A172 (cell line): ENCODE measurements at places on chromosomes 6 and 20. TPM values are rescaled to one million over a fixed set of nuclear protein-coding genes. Genes with fewer than 3 reads are reported as not detected.

The OR12D2 gene
- total RNA-seq: not detected in 2 replicates

The TP53TG5 gene
- not detected in 2 replicates for total RNA-seq

The LY6G5B gene
- total RNA-seq: 1.2 and 2.0 TPM in 2 replicates

The ADAM33 gene
- not detected in 2 replicates for total RNA-seq

The CPXM1 gene
- not detected in 2 replicates for total RNA-seq

The C6orf58 gene
- total RNA-seq: 0.21 and 0.24 TPM in 2 replicates

The TSHZ2 gene
- 0.36 TPM in 1 of 2 replicates, not detected in the other for total RNA-seq

The DNAH8 gene
- total RNA-seq: not detected in 2 replicates

The C20orf202 gene
- not detected in 2 replicates for total RNA-seq

The SOX18 gene
- total RNA-seq: 0.21 and 1.9 TPM in 2 replicates

The TMEM181 gene
- total RNA-seq: 24.1 and 25.5 TPM in 2 replicates

The ITPA gene
- total RNA-seq: 85.8 and 92.7 TPM in 2 replicates

The POLH gene
- total RNA-seq: 28.2 and 41.7 TPM in 2 replicates

The ZSCAN23 gene
- 1.0 and 3.2 TPM in 2 replicates for total RNA-seq

The MDFI gene
- total RNA-seq: not detected in 2 replicates

The PNRC1 gene
- total RNA-seq: 10.9 and 15.3 TPM in 2 replicates

The DOK5 gene
- not detected in 2 replicates for total RNA-seq

The GLP1R gene
- not detected in 2 replicates for total RNA-seq

The TSBP1 gene
- not detected in 2 replicates for total RNA-seq

The HLA-DOB gene
- not detected in 2 replicates for total RNA-seq

The TAAR8 gene
- total RNA-seq: not detected in 2 replicates

The EPPIN gene
- not detected in 2 replicates for total RNA-seq

The RIPOR2 gene
- total RNA-seq: 0.53 TPM in 1 of 2 replicates, not detected in the other

The SLC22A3 gene
- 0.10 TPM in 1 of 2 replicates, not detected in the other for total RNA-seq

The AP5S1 gene
- total RNA-seq: 22.6 and 27.7 TPM in 2 replicates

The ACSS2 gene
- 40.1 and 49.9 TPM in 2 replicates for total RNA-seq

The PTCRA gene
- total RNA-seq: not detected in 2 replicates

The NKX2-4 gene
- not detected in 2 replicates for total RNA-seq

The PACRG gene
- not detected in 2 replicates for total RNA-seq

The WFDC2 gene
- not detected in 2 replicates for total RNA-seq

The SLC35D3 gene
- not detected in 2 replicates for total RNA-seq

The BHLHE23 gene
- not detected in 2 replicates for total RNA-seq

The MOG gene
- total RNA-seq: not detected in 2 replicates

The SLC32A1 gene
- not detected in 2 replicates for total RNA-seq

The LCA5 gene
- 1.7 and 2.1 TPM in 2 replicates for total RNA-seq
